ENCODE measurements at places on chromosomes 3 and 15.

DNA sequence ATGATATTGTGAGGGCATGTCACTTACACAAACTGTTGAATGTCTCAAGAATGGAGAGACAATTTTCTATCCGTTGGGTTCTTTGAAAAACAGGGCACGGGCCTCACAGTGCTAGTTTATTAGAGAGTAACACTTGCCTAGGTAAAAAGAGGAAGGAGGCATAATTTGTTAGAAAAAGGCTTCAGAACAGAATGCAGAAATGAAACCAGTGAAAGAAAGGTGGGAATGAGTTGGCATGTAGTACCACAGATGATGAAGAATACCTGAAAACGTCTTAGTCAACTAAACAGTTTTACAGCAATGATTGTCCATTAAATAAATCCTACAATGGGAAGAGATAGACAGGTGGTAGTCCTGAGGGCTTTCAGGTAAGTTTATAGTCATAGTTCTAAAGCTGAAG, 1399.7 kb upstream of the CADM2 start:
- DNase-seq = no peak

- DNase-seq = no peak
Observed at GRCh38 chr3:141081141-141081795, 30.1 kb downstream of the SPSB4 start.

- no peak for DNase-seq
Observed at GRCh38 chr3:125059488-125060245, 3.9 kb upstream of the HEG1 start.

DNA sequence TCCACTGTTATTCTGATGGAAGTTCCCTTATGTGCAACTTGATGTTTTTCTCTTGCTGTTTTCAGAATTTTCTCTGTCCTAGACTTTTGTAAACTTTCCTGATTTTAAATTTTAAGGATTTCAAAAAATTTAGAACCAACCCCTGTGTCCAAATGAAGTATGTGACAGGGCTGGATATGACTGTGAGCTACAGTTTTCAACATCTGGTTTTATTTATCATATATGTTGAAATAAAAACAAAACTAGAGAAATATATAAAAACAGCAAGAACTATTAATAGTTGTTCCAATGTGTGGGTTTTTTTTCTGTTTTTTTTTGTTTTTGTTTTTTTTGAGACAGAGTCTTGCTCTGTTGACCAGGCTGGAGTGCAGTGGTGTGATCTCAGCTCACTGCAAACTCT, 47.4 kb upstream of the PSMD6 start:
- no peak for DNase-seq

DNA sequence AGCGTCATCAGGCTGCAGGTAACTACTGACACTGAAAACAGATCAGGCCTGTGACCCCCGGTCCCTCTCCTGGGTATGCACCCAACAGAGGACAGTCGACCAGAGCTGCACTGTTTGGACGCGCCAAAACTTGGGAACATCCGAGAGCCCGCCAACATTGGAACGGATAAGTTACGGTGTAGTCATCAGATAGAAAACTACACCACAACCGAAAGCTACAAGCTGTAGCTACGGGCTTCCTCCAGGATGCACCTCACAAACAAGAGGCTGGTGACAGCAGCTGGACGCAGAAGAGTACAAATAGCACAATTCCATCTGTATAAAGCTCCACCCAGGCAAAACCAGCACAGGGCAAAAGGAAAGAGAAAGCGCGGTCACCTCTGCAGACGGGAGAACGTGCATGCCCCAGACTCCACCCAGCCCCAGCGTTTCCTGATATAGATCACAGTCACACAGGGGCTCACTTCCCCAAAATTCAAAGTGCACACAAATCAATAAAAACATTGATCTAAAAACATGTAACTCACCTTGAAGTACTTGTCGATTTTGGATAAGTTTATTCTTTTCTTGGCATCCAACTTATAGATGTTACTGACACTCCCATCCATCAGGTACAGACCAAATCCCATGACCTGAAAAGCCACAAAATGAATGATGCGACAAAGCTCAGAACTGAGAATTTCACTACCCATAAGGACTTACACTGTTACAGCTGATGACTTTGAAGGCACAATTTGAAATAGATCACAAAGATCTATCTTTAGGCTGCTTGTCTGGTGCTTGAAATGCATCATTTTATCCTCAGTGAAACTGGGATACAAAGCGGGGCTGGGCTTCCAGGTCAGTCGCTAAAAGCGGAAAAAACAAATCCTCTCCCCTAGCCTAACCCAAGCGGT, 43.3 kb downstream of the CYFIP1 start:
- no peak for DNase-seq

DNA sequence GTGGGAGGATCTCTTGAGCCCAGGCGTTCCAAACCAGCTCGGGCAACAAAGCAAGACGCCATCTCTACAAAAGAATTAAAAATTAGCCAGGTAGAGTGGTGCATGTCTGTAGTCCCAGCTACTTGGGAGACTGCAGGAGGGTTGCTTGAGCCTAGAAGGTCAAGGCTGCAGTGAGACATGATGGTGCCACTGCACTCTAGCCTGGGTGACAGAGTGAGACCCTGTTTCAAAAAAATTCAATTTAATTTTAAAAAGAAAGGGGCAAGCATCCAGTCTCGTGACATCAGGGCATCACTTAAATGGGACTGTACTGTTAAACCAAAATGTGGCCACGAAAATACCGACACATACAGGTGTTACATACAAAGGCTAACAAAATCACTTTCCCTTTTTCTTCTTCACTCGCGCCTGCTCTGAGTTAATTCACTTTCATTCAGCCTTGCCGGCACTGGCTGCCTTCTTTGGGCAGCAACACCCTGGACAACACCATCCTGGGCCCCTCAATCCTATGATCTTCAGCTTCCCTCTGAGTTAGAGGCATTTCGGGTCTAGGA, 121.7 kb downstream of the LIPC start:
- no peak for DNase-seq

GRCh38 chr3:63519426-63519825, 133.0 kb upstream of the SNTN start:
- no peak for DNase-seq

DNA sequence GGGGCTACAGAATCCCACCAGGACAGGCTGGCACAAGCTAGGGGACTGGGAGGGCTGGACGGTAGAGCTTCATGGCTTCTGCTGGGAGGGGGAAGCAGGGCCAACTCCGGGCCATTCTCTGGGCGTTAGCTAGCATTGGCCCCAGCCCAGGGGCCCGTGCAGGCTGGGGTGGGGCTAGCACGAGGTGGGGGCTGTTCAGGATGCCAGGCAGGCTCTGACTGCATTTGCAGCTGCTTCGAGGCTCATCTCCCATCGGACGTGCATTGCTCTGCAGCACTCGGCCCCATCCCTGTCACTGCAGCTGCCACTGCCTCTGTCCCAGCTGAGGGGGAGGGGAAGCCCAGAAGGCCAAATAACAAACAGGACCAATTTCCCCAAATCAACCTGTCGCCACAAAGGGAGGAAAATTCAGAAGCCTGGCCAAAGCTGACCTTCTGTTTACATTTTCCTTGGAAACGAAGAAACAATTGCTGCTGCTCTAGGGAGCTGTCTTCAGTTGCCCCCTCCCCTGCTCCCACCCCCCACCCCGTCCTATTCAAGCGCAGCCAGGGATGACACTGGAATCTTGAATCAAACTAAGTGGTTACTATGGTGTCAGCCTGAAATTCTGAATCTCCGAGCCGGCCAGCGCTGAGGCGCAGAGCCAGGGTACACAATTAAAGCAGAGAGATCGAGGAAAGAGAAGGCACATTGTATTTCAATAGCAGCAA, 138.8 kb upstream of the PRR20G start:
- DNase-seq = peak; percentile 47

DNA sequence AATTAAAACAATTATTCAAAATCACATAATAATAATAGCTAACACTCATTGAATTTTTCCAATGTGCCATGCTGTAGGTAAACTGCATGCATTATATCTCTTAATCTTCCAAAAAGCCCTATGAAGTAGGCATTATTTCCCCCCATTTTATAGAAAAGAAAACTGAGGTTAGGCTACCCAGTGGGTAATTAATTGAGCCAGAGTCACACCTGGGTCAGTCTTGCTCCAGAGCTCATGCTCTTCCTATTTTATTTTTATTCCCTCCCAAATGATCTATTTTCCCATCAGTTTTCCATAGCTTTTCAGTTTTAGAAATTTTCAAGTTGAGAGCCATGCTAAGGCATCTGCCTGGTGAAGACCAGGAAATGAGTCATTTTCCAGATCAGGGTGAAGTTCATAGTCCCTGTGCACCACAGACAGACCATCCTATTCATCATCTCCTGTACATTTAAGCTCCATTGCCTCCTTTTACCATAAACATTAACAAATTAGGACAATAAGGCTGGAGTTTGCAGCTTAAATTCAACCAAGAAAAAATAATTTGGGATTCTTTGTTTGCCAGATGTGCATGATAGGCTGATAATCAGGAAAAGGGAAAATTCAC, 417.3 kb downstream of the OTOL1 start:
- no peak for DNase-seq

GRCh38 chr3:163812006-163812405, 1266.3 kb downstream of the SI start:
- DNase-seq = no peak

GRCh38 chr3:12817343-12817710, 20.8 kb downstream of the CAND2 start:
- no peak for DNase-seq

DNA sequence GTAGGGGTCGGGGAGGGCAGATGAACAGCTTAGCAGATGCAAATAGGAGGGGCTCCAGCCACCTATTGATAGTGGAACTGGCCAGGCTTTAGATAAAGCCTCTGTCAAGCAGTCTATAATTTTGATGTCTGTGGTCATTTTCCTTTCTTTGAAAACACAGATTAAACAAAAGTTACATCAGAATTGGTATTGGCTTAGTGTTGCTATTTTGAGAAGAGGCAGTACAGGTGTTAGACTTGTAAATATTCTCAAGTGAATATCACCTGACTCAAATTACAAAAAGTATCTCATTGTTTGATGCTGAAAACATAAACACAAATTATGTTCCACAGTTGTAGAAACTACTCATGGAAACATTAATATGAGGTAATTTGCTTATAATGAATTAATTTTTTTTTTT, 18.1 kb downstream of the GHRL start:
- no peak for DNase-seq

DNA sequence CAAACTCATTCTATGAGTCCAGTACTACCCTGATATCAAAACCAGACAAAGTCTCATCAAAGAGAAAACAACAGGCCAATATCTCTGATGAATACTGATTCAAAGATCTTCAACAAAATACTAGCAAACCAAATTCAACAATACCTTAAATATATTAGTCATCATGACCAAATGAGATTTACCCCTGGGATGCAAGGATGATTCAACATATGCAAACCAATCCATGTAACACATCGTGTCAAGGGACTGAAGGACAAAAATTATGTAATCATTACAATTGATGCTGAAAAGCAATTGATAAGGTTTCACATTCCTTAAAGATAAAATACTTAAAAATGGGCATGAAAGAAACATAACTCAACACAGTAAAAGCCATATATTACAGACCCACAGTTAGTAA, 1476.9 kb downstream of the SI start:
- DNase-seq = no peak

DNA sequence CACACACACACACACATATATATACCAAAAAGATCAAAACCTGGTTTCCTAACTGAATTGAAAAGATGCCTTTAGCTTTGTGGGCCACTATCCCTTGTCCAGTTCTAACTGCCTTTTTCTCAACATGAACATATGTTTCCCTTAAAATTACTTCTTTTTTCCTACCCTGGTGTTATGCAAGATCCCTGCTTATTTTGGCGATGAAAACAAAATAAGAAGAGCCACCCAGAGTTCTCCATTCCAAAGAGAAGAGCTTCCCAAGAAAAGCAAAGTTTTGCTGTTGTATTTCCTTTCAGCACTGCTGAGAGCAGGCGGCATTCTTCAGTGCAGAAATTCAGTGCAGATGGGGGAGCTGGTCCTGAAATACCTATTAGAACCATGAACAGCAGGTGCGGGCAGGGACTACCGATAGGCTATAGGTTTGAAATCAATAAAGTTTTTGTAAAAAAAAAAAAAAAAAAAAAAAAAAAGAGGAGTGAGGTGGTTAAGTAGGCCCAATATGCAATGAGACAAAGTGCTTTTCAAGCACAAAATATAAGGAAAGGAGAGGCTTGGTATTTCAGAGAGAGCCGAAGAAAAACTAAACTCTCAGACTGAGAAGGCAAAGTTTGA, 238.0 kb downstream of the FOXP1 start:
- no peak for DNase-seq

DNA sequence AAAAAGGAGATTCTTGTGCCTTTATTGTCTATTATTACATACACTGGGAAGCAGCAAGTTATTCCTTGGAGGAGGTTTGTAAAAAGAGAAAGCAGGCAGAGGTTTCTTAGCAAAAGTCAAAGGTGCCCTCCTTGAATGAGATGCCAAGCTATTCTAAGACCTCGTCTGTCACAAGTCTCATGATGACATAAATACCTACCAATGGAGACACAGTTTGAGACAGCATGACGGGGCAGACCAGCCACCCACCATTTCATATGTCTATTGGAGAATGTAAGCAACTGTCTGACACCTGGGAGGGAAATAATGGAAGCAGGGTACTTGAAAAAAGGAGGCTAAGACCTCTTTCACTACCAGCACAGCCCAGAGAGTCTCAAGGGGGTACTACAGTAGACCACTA, 2.2 kb downstream of the RGMA start:
- no peak for DNase-seq

GRCh38 chr15:67197364-67197695, 57.1 kb downstream of the AAGAB start:
- no peak for DNase-seq

- DNase-seq = no peak
Observed at GRCh38 chr3:72391659-72392058, 456.6 kb downstream of the SHQ1 start.

- DNase-seq = no peak
Observed at GRCh38 chr15:38093931-38094330, 158.7 kb upstream of the SPRED1 start.

GRCh38 chr3:106034313-106034712, 165.5 kb upstream of the CBLB start:
- no peak for DNase-seq
